ENCODE measurements at places on chromosomes 2 and 18. TPM values are rescaled to one million over a fixed set of nuclear protein-coding genes. Genes with fewer than 3 reads are reported as not detected.

GRCh38 chr2:191749181-191749540 is 71.2 kb downstream of the NABP1 start:
- H3K4me1 ChIP-seq, result no peaks in the 10 kb centered on the region
- H3K4me3 ChIP-seq, result no peak overlapping the region
- no peak for DNase-seq
- H3K36me3 ChIP-seq, result no peaks in the 10 kb centered on the region
- no peaks in the 10 kb centered on the region for H3K27me3 ChIP-seq

- no peaks in the 10 kb centered on the region for H3K36me3 ChIP-seq
- DNase-seq, result peak; percentile 12
- no peak overlapping the region for H3K4me3 ChIP-seq
- no peaks in the 10 kb centered on the region for H3K4me1 ChIP-seq
- H3K27ac ChIP-seq, result no peak overlapping the region
Measured at GRCh38 chr2:238839428-238839827, 8.5 kb upstream of the TWIST2 start.

- DNase-seq, result no peak
- H3K4me3 ChIP-seq, result no peak overlapping the region
- H3K27ac ChIP-seq, result no peak overlapping the region
Measured at GRCh38 chr2:241035818-241036396, 37.5 kb downstream of the SNED1 start.

DNA sequence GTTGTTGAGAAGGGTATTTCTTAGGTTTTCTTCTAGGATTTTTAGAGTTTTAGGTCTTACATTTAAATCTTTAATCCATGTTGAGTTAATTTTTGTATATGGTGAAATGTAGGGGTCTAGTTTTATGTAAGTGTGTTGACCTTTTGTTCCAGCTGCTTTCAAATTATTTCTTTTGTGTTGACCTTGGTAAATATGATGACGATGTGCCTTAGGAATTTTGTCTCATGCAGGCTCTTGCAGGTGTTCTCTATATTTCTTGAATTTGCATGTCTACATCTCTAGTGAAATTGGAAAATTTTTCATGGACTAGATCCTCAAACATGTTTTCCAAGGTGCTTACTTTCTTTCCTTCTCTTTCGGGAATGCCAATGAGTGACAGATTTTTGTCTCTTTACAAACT is 1609.3 kb upstream of the ZEB2 start:
- no peaks in the 10 kb centered on the region for H3K4me1 ChIP-seq
- no peaks in the 10 kb centered on the region for H3K36me3 ChIP-seq
- H3K27me3 ChIP-seq, result no peaks in the 10 kb centered on the region
- no peak overlapping the region for H3K4me3 ChIP-seq

GRCh38 chr2:73027340-73027739 is 44.2 kb downstream of the SFXN5 start:
- peaks cover 2% of the 10 kb centered on the region for H3K36me3 ChIP-seq
- H3K4me3 ChIP-seq, result no peak overlapping the region
- no peaks in the 10 kb centered on the region for H3K27me3 ChIP-seq
- DNase-seq, result no peak
- no peaks in the 10 kb centered on the region for H3K4me1 ChIP-seq

DNA sequence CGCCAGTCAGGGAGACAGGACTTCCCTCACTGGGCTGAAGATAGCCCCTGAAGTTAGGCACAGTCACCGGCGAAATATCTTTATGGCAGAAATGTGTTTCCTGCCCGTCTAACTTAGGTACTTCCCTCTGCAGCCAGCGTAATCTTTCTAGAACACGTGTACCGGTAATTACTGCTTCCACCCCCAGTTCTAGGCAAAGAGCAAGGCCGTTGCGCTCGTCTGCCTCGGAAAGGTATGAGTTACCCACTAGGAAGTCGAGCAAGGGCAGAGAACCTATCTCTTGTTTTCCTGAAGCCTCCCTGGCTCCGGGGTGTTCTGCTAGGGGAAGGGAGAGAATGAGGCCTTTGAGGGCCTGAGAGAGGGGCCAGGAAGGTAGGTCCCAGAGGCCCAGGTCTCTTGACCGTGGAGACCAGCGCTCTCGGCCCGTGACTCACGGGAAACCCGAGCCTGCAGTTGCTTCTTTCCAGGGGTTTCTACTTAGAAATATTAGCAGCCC is 70.0 kb downstream of the TWSG1 start:
- no peaks in the 10 kb centered on the region for H3K27me3 ChIP-seq
- peak; percentile 94 for DNase-seq
- H3K4me1 ChIP-seq, result peaks cover 37% of the 10 kb centered on the region
- H3K4me3 ChIP-seq, result no peak overlapping the region

DNA sequence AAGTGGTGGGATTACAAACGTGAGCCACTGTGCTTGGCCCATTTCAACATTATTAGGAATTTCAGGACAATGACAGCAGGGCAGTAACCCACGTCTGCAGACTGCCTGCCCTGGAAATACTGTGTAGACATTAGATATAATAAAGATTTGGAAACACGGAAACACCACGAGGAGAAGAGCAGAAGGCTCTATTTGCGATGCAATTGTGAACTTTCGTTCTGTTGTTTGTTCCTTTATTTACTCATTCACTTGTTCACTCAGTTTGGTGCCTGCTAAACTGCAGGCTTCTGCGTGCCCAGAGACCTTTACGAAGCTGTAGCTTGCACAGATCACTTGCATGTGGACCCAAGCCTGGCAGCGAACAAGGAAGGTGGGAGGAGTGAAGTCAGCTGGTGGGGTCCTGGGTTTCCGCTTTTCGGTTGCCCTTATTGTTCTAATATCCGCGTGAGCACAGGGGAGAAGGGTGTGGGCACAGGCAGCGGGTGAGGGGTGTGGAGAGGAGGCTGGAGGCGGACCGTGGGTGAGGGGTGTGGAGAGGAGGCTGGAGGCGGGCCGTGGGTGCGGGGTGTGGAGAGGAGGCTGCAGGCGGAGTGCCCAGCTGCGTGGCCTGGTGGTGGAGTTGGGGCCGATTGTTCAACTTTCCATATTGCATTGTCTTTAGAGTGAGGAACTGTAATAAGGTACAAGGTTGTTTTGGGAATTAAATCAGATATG is 3.4 kb downstream of the COLEC11 start:
- no peak overlapping the region for H3K4me3 ChIP-seq
- no peaks in the 10 kb centered on the region for H3K36me3 ChIP-seq
- H3K27me3 ChIP-seq, result no peaks in the 10 kb centered on the region
- no peak overlapping the region for H3K27ac ChIP-seq

DNA sequence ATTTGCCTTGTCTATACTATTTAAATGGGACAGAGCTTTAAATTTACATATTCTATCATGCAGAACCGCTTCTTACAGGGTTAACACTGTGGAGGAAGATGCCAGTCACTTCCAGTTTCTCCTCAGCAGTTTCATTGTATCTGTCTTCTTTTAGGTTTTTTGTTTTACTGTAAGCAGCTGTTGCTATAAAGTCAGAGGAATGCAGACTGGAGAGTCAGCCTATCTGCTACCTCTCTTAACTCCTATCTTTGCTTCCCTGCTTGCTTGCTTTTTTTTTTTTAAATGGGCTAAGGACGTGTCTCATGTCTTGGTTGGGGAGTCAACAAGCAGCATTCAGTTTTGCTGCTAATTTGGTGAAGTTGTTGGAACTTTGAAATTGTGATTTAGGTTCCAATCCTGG is 8.9 kb downstream of the EPC2 start:
- no peak overlapping the region for H3K27ac ChIP-seq
- no peak overlapping the region for H3K4me3 ChIP-seq
- no peaks in the 10 kb centered on the region for H3K36me3 ChIP-seq
- DNase-seq, result no peak
- no peaks in the 10 kb centered on the region for H3K4me1 ChIP-seq

Gene HOXD8
- total RNA-seq, result 15.6 TPM

DNA sequence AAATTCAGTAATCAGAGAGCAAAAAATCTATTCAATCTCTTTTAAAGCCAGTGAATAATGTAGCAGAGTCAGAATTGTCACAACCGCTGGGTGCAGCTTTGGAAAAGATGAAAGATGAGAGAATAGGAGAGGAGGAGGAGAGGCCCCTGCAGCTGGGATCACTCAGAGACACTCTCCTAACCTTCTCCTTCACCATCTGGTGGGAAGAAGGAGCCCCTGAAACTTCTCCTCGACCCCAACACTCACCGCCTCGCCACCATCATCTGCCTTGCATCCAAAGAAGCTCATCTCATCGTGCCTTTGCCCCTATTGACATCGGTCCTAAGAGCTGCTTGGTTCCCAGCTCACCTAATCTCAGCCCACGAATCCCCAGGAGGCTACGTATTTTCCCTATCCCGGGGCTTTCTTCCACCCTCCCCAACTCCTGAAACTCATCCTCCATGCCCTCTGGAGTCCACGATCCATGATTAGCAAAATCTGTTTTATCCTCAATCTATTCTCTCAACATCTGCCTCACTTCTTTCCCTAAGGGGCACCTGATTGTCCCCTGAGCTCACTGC is 58.5 kb downstream of the PKDCC start:
- peaks cover 8% of the 10 kb centered on the region for H3K4me1 ChIP-seq
- no peaks in the 10 kb centered on the region for H3K36me3 ChIP-seq
- no peak for DNase-seq
- H3K27me3 ChIP-seq, result peaks cover 23% of the 10 kb centered on the region

DNA sequence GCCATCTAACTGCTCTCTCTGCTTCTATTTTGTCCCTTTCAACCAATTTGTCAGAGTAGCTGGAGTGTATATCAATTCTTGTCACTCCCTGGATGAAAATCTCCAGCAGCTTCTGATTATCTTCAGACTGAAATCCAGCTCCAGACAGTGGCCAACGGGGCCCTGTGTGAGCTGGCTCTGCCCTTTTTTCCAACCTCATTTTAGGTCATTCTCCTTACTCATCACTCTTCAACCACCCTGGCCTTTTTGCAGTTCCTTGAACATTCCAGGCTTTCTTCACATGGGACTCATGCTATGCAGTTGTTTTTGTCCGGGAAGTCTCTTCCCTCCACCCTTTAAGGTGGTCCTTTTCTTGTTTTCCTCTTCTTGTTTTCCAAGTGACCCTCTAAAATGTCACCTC is 15.4 kb upstream of the FAP start:
- H3K4me3 ChIP-seq, result no peak overlapping the region
- DNase-seq, result no peak
- peaks cover 14% of the 10 kb centered on the region for H3K4me1 ChIP-seq

GRCh38 chr2:51734115-51734514 is 702.2 kb upstream of the NRXN1 start:
- no peaks in the 10 kb centered on the region for H3K36me3 ChIP-seq
- no peaks in the 10 kb centered on the region for H3K27me3 ChIP-seq
- H3K27ac ChIP-seq, result no peak overlapping the region
- DNase-seq, result no peak
- no peaks in the 10 kb centered on the region for H3K4me1 ChIP-seq
- no peak overlapping the region for H3K4me3 ChIP-seq

Gene GALNT13
- not detected for total RNA-seq

- no peak overlapping the region for H3K4me3 ChIP-seq
- H3K36me3 ChIP-seq, result no peaks in the 10 kb centered on the region
- H3K4me1 ChIP-seq, result no peaks in the 10 kb centered on the region
- no peak for DNase-seq
- no peaks in the 10 kb centered on the region for H3K27me3 ChIP-seq
- H3K27ac ChIP-seq, result no peak overlapping the region
Measured at GRCh38 chr2:198045227-198045626, 240.8 kb downstream of the PLCL1 start.

DNA sequence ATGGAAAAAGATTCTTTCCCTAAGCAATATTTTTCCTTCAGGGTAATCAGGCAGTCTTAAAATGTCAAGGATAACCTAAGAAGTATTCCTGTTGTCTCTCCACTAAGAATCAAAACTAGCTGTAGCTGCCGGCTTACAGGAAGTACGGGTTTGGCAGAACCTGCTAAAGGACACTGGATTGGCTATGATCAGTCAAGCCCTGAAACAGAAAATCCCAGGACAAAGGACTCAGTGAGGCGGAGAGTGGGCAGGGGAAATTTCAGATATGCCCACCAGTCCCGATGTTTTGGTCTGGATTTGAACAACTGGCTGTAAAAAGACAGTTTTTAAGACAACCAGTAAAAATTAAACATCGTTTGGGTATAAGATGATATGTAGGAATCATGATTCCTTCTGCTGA is 155.7 kb downstream of the HDAC4 start:
- peaks cover 7% of the 10 kb centered on the region for H3K4me1 ChIP-seq
- no peak overlapping the region for H3K4me3 ChIP-seq
- no peak overlapping the region for H3K27ac ChIP-seq
- no peaks in the 10 kb centered on the region for H3K27me3 ChIP-seq
- H3K36me3 ChIP-seq, result no peaks in the 10 kb centered on the region

- DNase-seq, result peak; percentile 45
- no peak overlapping the region for H3K4me3 ChIP-seq
- H3K27me3 ChIP-seq, result no peaks in the 10 kb centered on the region
- peaks cover 5% of the 10 kb centered on the region for H3K4me1 ChIP-seq
- no peak overlapping the region for H3K27ac ChIP-seq
Measured at GRCh38 chr2:44707945-44708660, 233.4 kb upstream of the SIX3 start.

Gene PSTPIP2
- total RNA-seq, result 3.4 TPM

Gene PKDCC
- total RNA-seq, result 6.9 TPM

DNA sequence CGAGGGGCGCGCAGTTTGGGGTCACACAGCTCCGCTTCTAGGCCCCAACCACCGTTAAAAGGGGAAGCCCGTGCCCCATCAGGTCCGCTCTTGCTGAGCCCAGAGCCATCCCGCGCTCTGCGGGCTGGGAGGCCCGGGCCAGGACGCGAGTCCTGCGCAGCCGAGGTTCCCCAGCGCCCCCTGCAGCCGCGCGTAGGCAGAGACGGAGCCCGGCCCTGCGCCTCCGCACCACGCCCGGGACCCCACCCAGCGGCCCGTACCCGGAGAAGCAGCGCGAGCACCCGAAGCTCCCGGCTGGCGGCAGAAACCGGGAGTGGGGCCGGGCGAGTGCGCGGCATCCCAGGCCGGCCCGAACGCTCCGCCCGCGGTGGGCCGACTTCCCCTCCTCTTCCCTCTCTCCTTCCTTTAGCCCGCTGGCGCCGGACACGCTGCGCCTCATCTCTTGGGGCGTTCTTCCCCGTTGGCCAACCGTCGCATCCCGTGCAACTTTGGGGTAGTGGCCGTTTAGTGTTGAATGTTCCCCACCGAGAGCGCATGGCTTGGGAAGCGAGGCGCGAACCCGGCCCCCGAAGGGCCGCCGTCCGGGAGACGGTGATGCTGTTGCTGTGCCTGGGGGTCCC is at the start of gene ITGA4:
ITGA4 (plus strand) TSS at position 266 of the 620 bp plus-strand sequence; CDS start at position 535, 269 bp downstream.
- H3K4me3 ChIP-seq, result peak within 1 kb of the TSS; percentile 41
- H3K4me1 ChIP-seq, result peaks cover 7% of the 10 kb centered on the region
- H3K27me3 ChIP-seq, result peaks cover 53% of the 10 kb centered on the region
- DNase-seq, result peak; percentile 47

- H3K27me3 ChIP-seq, result no peaks in the 10 kb centered on the region
- DNase-seq, result no peak
- no peaks in the 10 kb centered on the region for H3K4me1 ChIP-seq
- no peaks in the 10 kb centered on the region for H3K36me3 ChIP-seq
- no peak overlapping the region for H3K27ac ChIP-seq
Measured at GRCh38 chr18:75482880-75483279, 55.4 kb upstream of the SMIM21 start.

DNA sequence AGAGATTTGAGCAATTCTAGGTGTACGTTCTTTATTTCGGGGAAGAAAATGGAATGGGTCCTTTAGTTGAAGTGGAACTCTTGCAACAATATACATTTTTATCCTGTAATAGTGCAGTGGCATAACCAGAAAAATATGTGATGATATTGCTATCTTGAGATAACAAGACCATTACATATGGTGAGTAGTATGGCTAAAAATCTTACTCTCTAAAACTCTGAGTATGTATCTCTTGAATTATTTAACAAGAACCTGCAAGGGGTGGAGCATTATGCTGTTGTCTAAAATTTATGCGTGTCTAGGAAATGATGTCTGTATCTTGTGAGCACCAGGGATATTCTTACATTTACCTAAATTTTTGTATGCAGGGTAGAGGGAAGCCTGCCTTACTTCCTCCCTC is 68.4 kb upstream of the SLC4A10 start:
- no peak overlapping the region for H3K4me3 ChIP-seq
- no peak overlapping the region for H3K27ac ChIP-seq
- no peaks in the 10 kb centered on the region for H3K4me1 ChIP-seq
- no peak for DNase-seq
- peaks cover 8% of the 10 kb centered on the region for H3K27me3 ChIP-seq
